Cortex of kidney (tissue), 1 donor: ENCODE measurements at places on chromosomes 4 and X.

GRCh38 chrX:131257367-131257766 is 31.7 kb downstream of the IGSF1 start:
- DNase-seq, result no peak

- DNase-seq, result no peak
Measured at GRCh38 chr4:150268444-150268843, 190.2 kb downstream of the DCLK2 start.

GRCh38 chr4:23991444-23991843 is 101.6 kb upstream of the PPARGC1A start:
- DNase-seq, result no peak

- no peak for DNase-seq
Measured at GRCh38 chr4:150477869-150478268, 104.1 kb upstream of the MAB21L2 start.

DNA sequence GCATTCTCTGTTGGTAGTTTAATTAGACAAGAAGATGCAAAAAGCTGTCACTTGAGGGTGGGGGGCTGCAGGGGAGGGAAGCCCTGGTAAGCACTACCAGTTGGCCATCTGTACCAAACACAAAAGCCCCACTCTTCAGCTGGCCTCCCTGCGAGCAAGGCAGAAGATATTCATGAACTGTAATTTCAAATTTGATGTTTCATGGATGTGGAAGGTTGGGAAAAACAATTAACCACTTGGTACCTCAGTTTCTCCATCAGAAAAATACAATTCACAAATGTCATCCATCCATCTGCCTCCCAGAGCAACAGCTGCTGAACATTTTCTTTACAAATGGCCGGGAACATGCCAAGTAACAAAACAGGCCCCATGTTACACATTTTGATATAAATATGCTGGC is 265.3 kb downstream of the HNRNPD start:
- no peak for DNase-seq

- DNase-seq, result no peak
Measured at GRCh38 chr4:17283832-17284231, 228.1 kb downstream of the QDPR start.

DNA sequence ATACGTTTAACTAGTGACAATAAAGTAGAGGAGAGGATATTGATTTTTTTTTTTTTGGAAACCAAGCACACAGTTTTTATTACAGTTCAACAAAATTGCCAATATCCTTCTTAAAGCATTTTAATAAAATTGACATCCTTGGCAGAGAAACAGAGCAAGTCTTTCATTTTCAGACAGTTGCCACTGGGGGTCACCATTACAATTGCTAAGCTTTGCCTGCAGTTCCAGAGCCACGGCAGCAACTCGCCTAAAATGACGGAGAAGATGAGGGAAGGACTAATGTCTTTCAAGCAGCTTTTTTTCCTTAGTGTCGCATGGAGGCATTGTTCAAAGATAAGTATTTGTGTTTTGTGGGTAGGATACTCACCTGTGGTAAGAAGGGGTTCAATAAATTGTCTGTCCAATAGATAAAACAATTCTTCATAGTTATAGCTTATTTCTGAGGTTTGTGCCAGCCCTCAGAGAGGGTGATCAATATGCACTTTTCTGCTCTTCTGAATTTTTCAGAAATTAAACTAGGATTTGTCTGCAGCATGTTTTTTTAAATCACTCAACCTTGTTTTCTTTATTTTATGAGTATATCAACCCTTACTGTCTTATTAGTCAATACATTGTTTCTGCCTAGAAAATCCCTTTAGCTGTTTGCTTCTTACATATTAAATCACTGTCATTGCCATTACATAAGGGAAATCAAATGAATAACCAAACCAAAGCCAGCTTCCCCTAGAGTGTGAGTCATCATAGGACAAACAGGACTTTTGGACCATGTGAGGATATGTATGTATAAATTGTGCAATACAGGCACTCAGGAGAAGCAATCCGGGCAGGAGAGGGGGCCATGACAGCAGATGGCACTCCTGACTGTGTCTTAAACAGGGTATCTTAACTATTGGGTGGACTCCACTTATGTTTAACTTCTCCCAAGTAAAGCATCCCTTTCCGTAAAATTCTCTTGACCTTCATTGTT is 508.1 kb upstream of the ARX start:
- DNase-seq, result no peak

DNA sequence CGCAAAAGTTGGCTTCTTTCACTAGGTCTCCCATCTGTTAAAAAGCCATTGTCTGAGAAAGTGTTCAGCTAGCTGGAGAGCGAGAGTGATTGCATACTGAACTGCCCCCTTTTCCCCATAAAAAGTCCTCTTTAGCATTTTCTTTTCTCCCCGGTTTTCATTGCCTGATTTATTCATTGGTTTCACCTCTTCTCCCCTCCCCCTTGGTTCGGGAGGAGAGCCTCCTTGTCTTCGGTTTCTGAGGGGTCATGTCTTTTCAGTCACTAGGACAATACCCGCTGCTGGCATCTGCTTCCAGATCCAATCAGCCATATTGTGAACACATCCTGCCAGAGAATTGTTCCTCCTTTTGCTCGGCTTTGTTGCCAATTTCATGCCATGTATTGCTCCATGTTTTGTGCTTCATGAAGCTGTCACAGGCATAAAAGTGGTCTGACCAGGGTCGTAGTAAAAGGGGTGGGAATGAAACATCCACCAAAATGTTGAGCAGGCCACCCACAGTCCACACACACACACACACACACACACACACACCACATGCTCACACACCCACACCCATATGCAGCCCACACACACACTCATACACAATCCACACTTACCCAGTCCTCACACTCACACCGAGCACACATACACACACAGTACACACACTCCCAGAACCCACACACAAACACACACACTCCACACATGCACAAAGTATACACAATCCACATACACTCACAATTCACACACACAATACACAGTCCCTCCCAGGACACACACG is 136.0 kb downstream of the NKX6-1 start:
- no peak for DNase-seq

DNA sequence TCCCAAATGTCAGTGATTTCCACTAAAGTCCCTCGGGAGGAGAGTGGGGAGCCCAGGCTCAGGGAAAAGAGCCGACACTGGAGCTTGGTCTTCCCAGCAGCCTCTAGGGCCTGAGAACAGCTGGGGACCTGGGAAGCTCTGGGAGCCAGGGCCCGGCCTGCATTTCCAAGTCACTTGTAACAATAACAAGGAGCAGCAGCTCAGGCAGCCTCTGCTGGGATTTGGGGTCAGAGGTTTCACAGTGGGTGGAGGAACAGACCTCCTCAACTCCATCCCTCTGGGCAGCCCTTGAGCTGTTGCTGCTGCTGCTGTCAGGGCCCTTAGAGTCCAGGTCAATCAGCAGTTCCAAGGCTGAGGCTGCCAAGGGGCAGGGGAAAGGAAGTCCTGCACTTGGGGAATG is 11.1 kb downstream of the STARD8 start:
- no peak for DNase-seq

DNA sequence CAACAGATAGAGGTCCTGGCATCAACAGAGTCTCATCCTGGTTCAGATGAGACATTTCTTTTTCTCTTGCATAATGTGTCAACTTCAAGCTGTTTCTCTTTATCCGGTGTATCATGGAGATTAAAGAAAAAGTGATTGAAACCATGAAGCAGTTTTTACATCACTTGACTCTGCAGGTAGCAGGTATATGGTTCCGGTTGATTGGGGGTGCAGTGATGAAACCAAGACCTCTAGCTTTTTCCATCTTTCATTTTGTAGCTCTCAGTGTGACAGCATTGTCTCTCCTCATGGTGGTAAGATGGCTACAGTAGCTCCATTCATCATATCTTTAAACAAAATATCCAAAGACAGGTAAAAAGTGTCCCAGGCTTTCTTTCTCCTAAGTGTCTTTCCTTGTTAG is 2.4 kb upstream of the HOPX start:
- DNase-seq, result no peak

GRCh38 chrX:123899701-123900100 is 39.8 kb downstream of the XIAP start:
- DNase-seq, result no peak

GRCh38 chr4:138761638-138762220 is 253.9 kb upstream of the NOCT start:
- DNase-seq, result no peak

GRCh38 chr4:15031197-15031596 is 28.9 kb downstream of the CPEB2 start:
- DNase-seq, result no peak

- no peak for DNase-seq
Measured at GRCh38 chr4:86118711-86119110, 241.1 kb downstream of the MAPK10 start.

DNA sequence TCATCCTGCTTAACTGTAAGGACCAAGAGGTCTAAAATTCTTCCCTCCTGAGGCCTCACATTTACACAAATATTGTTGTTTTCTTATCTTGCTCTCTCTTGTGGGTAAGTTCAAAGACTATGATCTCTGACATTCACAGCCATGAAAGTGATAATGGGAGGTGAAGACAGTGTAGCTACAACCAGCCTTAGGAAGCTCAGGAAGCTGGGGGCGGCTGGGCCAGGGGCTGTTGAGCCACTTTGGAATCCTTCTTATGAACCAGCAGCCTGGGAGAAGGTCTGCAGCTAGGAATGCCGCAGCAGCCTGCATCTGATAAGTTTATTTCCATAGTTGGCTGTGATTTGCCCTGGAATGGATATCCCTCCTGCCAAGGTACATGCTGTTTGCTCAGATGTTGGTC is 316.2 kb downstream of the STIM2 start:
- no peak for DNase-seq

GRCh38 chr4:155487210-155487609 is 110.4 kb upstream of the MAP9 start:
- no peak for DNase-seq

DNA sequence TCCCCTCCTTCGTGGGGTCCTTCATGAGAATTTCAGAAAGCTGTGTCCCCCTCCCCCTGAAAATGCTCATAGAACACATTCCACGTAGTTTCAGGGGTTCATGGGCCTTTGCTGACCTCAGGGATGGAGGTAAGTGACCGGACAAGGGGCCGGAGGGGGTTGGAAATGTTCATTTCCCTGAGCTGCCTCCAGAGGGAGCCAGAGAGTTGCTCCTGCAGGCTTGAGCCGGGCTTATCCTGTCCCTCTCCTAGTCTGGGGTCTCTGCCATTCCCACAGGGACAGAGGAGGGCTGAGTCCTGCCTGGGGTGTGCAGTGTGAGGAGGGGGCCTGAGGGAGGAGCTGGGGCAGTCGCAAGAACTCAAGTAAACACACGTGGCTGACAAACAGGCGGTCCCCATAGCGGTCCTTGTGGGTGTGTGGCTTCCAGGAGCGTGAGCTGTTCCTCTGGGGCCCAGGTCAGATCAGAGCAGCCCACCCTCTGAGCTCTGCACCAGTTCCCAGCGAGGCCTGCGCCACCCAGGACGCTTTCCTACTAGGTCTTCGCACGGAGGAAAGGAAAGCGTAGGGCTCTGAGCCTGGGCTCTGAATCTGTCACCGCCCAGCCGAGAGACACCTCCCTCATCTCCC is 62.5 kb downstream of the WFS1 start:
- DNase-seq, result no peak

DNA sequence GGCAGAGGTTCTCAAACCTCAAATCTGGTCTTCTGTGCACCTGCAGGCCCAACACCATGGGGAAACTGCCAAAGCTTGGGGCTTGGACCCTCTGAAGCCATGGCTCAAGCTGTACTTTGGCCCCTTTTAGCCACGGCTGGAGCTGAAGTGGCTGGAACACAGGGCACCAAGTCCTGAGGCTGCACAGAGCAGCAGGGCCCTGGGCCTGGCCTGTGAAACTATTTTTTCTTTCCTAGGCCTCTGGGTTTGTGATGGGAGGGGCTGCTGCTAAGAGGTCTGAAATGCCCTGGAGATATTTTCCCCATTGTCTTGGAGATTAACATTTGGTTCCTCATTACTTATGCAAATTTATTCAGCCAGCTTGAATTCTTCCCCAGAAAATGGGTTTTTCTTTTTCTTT is 18.3 kb upstream of the PI4K2B start:
- no peak for DNase-seq

DNA sequence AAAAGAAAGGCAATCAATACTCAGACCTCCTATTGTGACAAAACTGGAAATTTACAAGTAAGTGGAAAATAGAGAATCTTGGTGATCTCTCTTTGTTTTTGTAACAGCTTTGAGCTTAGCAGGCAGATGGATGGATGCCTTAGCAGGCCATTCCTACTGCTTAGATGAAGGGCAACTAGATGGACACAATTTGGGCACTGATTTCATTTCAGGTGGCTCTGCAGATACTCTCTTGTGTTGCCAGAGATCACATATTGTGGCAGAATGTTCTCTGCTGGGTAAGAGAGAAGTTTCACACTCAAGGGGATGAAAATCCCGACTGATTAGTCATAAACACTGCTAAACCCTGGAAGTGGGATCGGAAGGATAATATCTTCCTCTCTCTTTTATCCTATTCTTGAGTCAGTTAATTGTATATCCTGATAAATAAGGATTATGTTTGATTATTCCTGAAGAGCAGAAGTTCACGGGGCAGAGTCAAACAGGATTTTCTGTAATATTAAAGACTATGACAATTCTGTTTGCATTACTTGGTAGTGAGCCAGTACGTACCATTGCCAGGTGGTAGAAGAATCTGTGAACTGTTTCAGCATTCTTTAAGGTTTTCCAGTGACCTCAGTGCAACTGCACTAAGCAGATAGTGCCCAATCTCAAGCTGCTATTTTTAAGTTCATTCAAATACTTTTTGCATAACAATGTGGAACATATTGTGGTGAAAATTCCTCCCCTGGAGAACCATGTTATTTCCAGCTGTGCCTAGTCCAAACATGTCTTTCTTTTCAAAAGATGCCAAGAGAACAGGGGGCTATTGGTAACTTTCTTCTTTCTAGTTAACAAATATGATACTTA is 974.3 kb downstream of the FSTL5 start:
- no peak for DNase-seq

GRCh38 chr4:25031077-25031621 is 403 bp upstream of the LGI2 start:
- no peak for DNase-seq

- DNase-seq, result no peak
Measured at GRCh38 chrX:31124536-31124935, 52.7 kb upstream of the FTHL17 start.

GRCh38 chr4:27381815-27382214 is 521.2 kb downstream of the STIM2 start:
- DNase-seq, result no peak

DNA sequence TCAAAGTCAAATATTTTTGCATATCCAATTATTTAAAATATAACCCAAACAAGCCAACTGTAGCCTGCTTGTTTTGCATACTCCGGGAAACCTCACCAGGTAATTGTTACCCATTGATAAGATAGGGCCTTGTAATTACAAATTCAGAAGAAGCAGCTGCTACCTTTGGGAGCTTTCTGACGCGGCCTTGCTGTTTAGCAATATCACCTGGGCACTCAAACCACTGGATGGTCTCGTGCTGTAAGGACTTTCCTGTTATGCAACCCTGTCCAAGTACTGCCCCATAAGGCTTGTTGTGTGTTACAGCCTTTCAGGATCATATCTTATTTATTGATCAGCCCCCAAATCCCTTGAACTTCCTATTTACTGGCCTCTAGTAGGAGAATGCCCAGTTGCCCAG is 52.1 kb downstream of the HS3ST1 start:
- DNase-seq, result no peak

- no peak for DNase-seq
Measured at GRCh38 chrX:80879143-80879542, 69.5 kb upstream of the BRWD3 start.

GRCh38 chr4:141416219-141416618 is 195.5 kb downstream of the ZNF330 start:
- no peak for DNase-seq
